ENCODE measurements at places on chromosomes 11 and 22.

DNA sequence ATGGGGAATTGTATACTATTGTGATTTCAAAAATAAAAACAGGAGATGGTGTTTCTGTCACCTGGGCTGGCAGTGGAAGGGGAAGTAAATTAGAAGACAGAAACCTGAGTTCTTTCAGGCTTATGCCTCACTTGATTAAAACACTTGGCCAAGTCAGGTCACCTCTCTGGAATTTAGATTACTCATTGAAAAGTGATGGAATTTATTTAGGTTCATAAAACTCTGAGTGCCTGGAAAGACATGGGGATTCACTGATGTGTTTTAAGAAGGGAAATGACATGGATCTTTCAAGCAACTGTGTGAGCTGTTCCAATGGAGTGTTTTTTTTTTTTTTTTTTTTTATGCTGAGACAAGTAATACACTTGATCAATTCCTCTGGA, 400.1 kb downstream of the TMEM135 start:
- DNase-seq, result no peak

DNA sequence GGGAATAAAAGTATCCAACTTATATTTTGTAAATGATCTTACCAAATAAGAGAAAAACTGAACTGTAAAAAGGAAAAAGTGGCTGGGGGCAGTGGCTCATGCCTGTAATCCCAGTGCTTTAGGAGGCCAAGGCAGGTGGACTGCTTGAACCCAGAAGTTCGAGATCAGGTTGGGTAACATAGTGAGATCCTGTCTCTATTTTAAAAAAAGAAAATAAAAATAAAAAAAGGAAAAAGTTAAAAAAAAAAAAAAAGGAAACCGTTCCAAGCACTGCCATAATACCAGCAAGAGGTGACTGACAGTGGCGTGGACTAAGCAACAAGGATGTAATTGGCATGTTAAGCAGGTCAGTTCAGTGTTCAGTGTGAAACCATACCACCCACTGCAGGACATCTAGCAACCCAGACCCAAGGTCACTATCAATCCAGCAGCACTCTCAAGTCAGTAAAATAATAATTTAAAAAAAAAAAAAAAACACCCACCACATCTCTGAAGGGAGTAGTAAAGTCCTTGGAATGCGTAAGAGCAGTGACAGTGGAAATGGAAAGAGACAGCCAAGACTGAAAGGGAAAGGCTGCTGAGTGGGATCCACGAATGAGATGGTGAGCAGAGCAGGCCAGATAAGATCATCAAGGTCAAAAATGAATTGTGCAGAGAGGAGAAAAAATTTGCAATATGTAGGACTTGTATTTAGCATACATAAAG, 43.6 kb downstream of the MAPK1 start:
- DNase-seq, result no peak

GRCh38 chr22:44461614-44462013, 36.4 kb downstream of the RTL6 start:
- DNase-seq, result no peak

- no peak for DNase-seq
Measured at GRCh38 chr11:64788321-64789215, 10.2 kb upstream of the SF1 start.

DNA sequence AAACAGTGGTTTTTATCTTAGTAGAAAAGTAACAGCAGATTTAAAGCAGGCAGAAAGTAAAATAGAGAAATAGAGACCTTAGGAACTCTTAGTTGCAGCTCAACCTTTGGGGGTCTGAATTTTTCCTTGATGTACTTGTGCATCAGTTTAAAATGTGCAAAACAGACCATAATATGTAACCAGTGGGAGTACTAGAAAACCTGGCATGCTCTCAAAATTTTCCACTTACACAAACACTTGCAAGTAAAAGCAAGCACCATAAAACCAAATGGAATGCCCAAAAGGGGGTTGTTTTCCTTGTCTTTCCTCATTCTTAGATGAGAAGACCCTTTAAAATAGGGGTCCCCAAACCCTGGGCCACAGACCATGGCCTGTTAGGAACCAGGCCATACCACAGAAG, 12.9 kb upstream of the MRGPRE start:
- no peak for DNase-seq

DNA sequence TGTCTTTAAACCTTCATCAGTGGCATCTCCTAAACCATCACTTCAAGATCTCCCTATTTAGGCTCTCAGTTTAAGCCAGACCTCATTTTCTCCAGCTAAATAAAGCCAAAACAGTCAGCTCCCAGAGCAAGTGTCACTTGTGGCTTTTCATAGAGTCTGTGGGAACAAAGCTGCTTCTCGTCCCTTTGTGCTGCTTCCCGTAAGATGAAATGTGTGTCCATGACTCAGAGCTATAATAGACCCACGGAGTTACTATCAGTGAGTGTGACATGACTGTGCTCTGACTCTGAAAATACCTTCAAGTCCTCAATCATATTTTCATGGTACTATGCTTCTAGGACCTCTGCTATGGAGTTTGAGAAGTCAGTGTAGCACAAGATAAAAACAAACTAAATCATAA, 57.3 kb upstream of the SLN start:
- no peak for DNase-seq

- DNase-seq, result no peak
Measured at GRCh38 chr11:69638941-69639681, 1.8 kb upstream of the CCND1 start.

GRCh38 chr11:72114570-72114969, 2.1 kb upstream of the ANAPC15 start:
- DNase-seq, result no peak

Measured in activated T-cell treated with anti-CD3 and anti-CD28 coated beads for 48 hours (primary cell).